Stimulated activated CD8-positive, alpha-beta memory T cell treated with anti-CD3 and anti-CD28 coated beads, Interleukin-4, amount 100 ng/mL, for 4 hours (primary cell): ENCODE measurements at places on chromosomes 1 and 21.

DNA sequence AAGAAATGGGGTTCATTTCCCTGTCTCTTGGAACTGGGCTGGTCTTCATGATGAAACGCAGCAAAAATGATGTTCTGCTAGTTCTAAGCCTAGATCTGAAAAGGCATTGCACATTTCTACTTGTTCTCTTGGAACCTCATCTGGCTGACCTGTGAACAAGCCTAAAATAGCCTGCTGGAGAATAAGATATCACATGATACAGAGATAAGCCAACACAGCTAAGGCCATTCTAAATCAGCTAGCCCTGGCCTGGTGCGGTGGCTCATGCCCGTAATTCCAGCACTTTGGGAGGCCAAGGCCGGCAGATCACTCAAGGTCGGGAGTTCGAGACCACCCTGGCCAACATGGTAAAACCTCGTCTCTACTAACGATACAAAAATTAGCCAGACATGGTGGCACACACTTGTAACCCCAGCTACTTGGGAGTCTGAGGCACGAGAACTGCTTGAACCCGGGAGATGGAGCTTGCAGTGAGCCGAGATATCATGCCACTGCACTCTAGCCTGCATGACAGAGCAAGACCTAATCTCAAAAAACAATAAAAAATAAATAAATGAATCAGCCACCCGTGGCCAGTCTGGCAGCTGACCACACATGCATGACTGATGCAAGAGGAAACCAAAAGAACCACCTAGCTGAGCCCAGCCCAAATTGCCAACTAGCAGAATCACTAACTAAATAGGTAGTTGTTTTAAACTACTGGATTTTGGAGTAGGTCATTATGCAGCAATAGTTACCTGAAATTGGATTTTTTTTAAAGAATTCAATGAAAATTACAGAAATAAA is 18.0 kb downstream of the CD244 start:
- no peak for DNase-seq

DNA sequence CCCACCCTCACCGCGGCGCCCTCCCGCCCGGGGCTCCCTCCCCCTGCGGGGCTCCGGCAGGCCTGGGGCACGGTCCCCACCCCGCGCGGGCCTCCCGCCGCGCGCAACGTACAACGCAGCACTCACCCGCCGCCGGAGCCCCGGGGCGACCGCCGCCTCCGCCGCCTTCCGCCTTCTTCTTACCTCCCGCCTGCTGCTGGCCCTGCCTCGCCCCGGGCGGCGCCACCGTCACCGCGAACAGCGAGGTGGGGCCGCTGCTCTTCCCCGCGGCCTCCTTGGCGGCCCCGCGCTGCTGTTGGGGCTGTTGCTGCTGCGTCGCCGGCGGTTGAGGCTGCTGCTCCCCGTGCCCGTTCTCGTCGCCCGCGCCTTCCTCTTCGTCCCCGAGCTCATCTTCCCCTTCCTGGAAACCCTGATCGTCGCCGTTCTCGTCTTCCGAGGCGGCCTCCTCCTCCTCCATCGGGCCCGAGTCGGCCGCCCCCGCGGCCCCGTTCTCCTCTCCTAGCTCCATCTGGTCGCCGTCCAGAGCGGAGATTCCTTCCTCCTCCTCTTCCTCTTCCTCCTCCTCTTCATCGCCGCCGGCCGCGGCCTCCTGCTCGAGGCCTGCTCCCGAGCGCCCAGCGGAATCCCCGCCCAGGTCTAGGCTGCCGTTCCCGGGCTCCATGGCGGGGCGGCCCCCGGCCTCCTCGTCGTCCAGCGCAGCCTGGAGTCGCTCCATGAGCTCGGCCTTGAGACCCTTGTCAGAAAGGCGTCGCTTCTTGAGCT is 671 bp downstream of the HNRNPU start:
- DNase-seq = peak; percentile 21

GRCh38 chr1:240602189-240602588 is 9.8 kb downstream of the GREM2 start:
- DNase-seq = no peak

GRCh38 chr1:90393025-90393424 is 324.1 kb downstream of the BARHL2 start:
- no peak for DNase-seq

DNA sequence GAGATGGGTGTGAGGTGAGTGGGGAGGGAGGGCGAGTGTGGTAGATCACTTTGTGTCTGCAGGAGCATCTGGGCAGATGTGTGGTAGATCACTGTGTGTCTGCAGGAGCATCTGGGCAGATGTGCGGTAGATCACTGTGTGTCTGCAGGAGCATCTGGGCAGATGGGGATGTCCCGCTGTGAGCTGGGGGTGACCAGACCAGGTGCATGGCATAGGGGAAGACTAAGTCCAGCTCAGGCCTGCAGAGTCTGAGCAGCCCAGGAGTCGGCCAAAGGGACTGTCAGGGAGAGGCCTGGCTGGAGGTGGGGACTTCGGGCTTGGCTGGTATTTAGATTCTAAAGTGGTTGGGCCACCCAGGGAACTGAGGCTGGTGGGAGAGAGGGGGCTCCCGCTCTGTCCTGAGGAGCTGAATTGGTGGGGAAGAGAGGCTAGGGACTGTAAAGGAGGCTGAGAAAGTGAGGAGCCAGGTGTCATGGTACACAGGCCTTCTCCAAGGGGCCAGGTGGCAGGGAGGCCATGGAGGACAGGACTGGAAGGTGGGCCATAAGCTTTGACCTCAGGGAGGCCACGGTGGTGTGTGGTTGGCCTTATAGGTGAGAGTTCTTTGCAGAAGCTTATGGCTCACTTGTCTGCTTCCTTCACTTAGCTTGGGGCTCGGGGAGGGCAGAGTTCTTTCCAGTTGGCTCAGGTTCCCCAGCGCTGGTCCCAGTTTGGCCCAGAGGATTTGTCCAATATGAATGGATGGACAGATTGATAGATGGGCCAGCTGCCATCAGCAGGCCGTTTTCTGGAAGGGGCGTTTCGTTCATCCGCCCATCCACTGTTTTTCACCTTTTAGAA is 15.6 kb downstream of the ZNF362 start:
- DNase-seq = no peak

DNA sequence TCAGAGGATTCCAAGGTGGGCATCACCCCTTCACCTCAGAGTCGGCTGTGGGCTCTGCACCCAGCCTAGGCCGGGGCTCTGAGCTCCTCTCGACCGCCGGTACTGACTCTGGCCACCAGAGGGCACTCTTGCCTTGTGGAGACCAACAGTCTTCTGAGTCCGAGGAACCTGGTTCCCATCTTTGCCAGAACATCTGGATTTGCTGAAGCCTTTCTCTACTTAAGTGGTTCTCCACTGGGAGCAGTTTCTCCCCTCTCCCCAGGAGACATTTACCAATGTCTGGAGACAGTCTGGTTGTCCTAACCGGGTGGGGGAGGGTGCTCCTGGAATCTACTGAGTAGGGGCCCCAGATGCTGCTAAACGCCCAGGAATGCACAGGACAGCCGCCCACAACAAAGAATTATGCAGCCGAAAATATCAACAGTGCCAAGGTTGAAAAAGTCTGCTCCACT is 9.4 kb downstream of the ETV3L start:
- DNase-seq = peak; percentile 59

GRCh38 chr1:200906491-200906890 is 11.8 kb downstream of the INAVA start:
- no peak for DNase-seq

- DNase-seq = no peak
Observed at GRCh38 chr1:232851532-232851931, 46.3 kb downstream of the MAP10 start.

DNA sequence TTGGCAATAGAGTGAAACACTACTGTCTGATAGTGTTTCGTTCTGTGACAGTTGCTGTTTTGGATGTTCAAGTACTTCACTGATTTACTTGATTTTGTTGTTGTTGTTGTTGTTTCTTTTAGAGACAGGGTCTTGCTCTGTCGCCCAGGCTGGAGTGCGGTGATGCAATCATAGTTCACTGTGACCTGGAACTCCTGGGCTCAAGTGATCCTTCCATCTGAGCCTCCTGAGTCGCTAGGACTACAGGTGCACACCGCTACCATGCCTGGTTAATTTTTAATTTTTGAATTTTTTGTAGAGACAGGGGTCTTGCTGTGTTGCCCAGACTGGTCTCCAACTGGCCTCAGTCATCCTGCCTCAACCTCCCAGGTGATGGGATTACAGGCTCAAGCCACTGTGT is 2.3 kb downstream of the ATF6 start:
- no peak for DNase-seq
